ENCODE measurements at places on chromosomes 1 and 21.

DNA sequence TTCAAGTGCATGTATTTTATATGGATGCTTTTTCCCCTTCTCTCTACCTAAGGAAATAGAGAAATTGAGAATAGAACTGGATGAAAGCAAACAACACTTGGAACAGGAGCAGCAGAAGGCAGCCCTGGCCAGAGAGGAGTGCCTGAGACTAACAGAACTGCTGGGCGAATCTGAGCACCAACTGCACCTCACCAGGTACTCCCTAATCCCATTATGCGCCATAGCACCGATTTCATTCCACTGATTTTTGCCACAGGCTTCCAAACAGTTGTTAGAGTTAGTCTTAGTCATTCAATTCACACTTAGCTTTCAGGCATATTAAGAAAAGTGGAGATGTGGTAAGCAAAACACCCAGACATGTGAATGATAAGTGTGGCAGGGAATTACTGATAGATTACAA lies 122.8 kb downstream of the SDCCAG8 start:
- no peak for DNase-seq
- no peak overlapping the region for H3K27ac ChIP-seq
- no peaks in the 10 kb centered on the region for H3K27me3 ChIP-seq
- H3K4me3 ChIP-seq: no peak overlapping the region
- H3K4me1 ChIP-seq: peaks cover 4% of the 10 kb centered on the region

DNA sequence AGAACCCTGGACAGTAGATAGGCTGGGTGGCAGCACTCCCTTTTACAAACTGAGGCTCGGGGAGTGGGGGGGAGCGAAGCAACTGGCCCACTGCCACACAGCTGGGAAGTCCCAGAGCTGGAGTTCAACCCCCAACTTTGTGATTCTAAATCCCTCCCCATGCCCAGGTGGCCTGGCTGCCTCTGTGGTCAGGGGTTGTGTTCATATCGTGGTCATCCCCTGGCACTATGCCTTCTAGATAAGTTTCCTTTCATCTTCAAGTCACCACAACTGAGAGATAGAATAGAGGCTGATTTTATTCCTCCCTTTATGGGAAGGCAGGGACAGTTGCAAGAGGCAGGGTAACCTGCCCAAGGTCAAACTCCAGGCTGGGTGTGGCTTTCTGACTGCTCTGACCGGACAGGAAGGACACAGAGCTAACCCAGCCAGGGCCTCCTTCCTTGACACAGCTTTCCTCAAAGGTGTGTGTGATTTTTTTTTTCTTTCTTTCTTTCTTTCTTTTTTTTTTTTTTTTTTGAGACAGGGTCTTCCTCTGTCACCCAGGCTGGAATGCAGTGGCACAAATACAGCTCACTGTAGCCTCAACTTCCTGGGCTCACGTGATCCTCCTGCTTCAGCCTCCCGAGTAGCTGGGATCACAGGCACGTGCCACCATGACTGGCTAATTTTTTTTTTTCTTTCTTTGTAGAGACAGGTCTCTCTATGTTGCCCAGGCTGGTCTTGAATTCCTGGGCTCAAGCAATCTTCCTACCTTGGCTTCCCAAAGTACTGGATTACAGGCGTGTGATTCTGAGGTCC lies 18.4 kb upstream of the TNFRSF1B start:
- H3K4me3 ChIP-seq: no peak overlapping the region
- H3K27me3 ChIP-seq: no peaks in the 10 kb centered on the region
- peaks cover 6% of the 10 kb centered on the region for H3K4me1 ChIP-seq
- H3K36me3 ChIP-seq: no peaks in the 10 kb centered on the region
- DNase-seq: no peak
- H3K27ac ChIP-seq: peak overlapping the region; percentile 58

DNA sequence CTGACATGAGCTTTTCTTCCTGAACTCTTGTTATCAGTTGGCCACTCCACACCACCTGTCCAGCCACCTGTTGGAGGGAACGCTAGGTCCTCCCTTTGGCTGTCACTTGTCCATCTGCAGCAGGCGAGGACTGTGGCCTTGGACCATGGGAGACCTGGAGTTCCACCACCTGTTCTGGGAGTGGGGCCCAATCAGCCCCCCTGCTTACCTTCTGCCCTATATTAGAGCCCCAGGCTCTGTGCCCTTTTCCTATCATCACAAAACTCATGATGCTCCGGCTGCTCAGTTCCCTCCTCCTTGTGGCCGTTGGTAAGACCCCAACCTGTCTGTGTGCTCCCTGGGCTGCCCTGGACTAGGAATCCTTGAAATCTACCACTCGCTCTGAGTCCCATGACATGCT lies at the start of gene CELA3A:
Gene CELA3A, plus strand, starts transcription at position 249 of the 400 bp plus-strand sequence. Its CDS starts 18 bp downstream, at position 267.
- H3K4me3 ChIP-seq: no peak within 1 kb of the TSS
- no peak for DNase-seq
- H3K27me3 ChIP-seq: no peaks in the 10 kb centered on the region
- H3K4me1 ChIP-seq: no peaks in the 10 kb centered on the region
- H3K36me3 ChIP-seq: no peaks in the 10 kb centered on the region

DNA sequence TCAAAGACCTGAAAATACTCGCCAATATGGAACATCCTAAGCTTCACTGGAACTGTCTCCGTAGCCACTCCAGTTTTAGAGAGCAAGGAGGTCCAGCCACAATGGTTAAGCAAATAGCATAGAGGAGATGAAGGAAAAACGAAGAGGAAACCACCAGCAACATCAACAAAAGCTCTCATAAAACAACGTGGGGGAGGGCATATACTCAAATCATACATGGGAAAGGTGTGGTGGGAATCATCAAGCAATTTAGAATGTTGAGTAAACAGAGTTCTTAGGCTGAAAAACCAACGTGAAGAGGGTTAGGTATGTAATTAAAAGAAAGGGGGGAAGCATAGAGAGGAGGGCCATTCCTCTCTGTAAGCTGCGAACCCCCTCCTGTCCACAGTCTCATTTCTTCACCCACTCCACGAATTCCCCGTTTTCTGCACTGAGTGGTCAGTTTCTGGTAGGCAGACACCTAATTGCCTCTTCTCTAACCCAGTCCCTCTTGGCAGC lies 1.0 kb downstream of the TMEM59 start:
- H3K4me1 ChIP-seq: peaks cover 53% of the 10 kb centered on the region
- no peaks in the 10 kb centered on the region for H3K36me3 ChIP-seq
- peak overlapping the region; percentile 74 for H3K4me3 ChIP-seq
- H3K27ac ChIP-seq: peak overlapping the region; percentile 91
- H3K27me3 ChIP-seq: no peaks in the 10 kb centered on the region

DNA sequence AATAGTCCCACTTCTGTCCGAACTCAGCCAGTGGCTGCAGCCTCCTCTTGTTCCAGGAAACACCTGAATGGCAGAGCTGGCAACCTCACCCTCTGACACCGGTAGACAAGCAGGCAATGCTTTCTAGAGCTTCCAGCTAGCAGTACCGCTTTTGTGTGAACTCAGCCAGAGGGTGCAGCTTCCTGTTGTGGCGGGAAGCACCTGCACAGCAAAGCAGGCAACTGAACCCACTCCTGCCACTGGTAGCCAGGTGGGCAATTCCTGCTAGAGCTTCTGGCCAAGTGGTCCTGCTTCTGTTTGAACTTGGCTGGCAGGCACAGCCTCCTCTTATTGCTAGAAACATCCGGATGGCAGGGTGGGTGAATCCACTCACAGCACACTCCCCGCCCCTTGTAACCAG lies 40.1 kb upstream of the TMPRSS15 start:
- no peaks in the 10 kb centered on the region for H3K4me1 ChIP-seq
- no peaks in the 10 kb centered on the region for H3K36me3 ChIP-seq
- H3K27ac ChIP-seq: no peak overlapping the region
- no peak for DNase-seq

GRCh38 chr1:61017651-61018050 lies 64.7 kb upstream of the NFIA start:
- H3K4me1 ChIP-seq: peaks cover 10% of the 10 kb centered on the region
- H3K4me3 ChIP-seq: no peak overlapping the region
- DNase-seq: no peak
- H3K27me3 ChIP-seq: no peaks in the 10 kb centered on the region

- no peaks in the 10 kb centered on the region for H3K27me3 ChIP-seq
- DNase-seq: no peak
- H3K4me1 ChIP-seq: peaks cover 15% of the 10 kb centered on the region
- no peak overlapping the region for H3K27ac ChIP-seq
- no peak overlapping the region for H3K4me3 ChIP-seq
- no peaks in the 10 kb centered on the region for H3K36me3 ChIP-seq
These were observed 31.8 kb upstream of the CDC14A start for GRCh38 chr1:100320311-100321099.

- peak; percentile 80 for DNase-seq
- H3K4me1 ChIP-seq: peaks cover 15% of the 10 kb centered on the region
- peaks cover 34% of the 10 kb centered on the region for H3K27me3 ChIP-seq
- peak overlapping the region; percentile 66 for H3K4me3 ChIP-seq
- no peaks in the 10 kb centered on the region for H3K36me3 ChIP-seq
These were observed 8.0 kb upstream of the TNFRSF14 start for GRCh38 chr1:2548068-2548589.

- no peaks in the 10 kb centered on the region for H3K36me3 ChIP-seq
- no peak for DNase-seq
- peaks cover 5% of the 10 kb centered on the region for H3K4me1 ChIP-seq
- H3K4me3 ChIP-seq: peak overlapping the region; percentile 68
- H3K27ac ChIP-seq: no peak overlapping the region
These were observed 738 bp upstream of the KCNA2 start for GRCh38 chr1:110606657-110607535.

DNA sequence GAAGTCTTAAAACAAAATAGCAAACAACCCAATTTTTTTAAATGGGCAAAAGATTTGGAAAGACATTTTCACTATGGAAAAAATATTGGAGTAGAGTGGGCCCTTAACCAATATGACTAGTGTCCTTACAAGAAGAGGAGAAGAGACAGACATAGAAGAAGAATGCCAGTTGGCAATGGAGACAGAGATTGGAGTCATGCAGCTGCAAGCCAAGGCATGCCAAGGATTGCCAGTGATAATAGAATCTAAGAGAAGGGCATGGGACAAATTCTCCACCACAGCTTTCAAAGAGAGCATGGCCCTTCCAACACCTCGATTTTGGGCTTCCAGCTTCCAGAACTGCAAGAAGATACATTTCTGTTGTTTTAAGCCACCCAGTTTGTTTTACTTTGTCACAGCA lies 92.7 kb downstream of the RGS2 start:
- no peaks in the 10 kb centered on the region for H3K4me1 ChIP-seq
- no peak overlapping the region for H3K4me3 ChIP-seq
- H3K36me3 ChIP-seq: no peaks in the 10 kb centered on the region
- H3K27ac ChIP-seq: no peak overlapping the region

DNA sequence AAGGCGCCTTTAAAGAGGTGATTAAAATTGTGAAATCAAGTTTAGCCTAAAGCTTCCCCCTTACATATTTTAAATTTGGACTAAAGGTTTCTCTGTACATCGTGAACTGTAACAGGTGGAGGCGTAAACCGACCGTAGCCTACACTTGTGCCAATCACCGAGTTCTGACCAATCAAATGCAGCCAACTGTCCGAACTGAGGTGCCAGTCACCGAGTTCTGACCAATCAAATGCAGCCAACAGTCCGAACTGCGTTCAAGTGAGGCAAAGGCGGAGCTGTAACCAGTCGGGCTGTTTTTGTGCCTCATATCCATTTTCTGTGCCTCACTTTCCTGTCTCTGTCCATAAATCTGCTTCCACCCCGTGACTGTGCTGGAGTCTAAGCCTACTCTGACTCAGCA lies 7.4 kb downstream of the TFF1 start:
- H3K4me3 ChIP-seq: no peak overlapping the region
- no peaks in the 10 kb centered on the region for H3K36me3 ChIP-seq
- no peak overlapping the region for H3K27ac ChIP-seq
- H3K27me3 ChIP-seq: peaks cover 16% of the 10 kb centered on the region
- H3K4me1 ChIP-seq: no peaks in the 10 kb centered on the region
- no peak for DNase-seq

DNA sequence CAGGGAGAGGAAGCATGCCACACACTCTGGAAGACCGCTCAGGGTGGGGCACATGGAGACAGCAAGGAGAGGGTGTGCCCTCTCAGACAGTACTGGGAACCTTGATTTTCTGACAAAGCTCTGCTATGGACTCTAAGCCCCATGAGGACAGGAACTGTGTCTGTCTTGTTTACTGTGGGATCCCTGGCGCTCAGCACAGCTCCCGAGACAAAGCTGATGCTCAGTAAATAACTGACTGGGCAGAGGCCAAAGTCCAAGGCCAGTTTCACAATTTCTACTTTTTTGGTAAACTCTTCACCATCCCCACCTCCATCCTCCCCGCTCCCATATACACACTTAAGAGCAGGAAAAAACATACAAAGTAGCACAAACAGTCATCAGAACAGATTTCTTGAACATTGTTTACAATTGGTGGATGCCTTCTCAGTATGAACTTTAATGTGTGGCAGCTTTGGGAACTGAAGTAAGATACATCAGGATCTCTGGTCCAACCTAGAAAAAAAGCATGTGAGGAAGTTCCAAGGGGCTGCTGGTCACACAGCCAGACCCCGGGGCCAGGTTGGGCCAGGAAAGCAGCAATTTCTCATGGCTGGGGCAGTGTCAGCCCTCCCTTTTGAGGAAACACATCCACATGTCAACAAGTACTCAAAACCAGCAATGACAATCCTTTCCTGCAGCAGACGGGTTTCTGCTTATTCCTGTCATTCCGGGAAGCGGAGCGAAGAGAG lies 5.6 kb upstream of the AHCYL1 start:
- H3K4me1 ChIP-seq: peaks cover 28% of the 10 kb centered on the region
- DNase-seq: no peak
- no peaks in the 10 kb centered on the region for H3K27me3 ChIP-seq
- no peaks in the 10 kb centered on the region for H3K36me3 ChIP-seq
- no peak overlapping the region for H3K4me3 ChIP-seq

DNA sequence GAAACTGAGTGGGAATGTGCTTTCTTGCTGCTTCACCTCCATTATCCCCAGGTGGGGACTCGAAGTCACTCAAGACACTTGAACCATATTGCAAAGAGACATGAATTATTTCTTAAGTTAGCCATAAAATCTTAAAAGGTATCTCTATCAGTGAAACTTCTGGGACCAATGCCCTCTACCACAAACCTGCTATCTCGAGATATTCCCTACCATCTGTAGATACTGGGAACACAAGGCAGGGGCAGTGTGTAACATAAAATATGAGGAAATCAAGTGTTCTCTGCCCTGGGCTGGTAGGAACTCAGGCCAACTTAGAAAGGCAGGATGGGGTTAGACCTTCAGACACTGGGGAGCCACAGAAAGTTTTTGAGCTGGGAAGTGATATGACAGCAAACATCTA lies 1.3 kb upstream of the CD58 start:
- H3K27me3 ChIP-seq: no peaks in the 10 kb centered on the region
- no peaks in the 10 kb centered on the region for H3K36me3 ChIP-seq
- no peak overlapping the region for H3K4me3 ChIP-seq

DNA sequence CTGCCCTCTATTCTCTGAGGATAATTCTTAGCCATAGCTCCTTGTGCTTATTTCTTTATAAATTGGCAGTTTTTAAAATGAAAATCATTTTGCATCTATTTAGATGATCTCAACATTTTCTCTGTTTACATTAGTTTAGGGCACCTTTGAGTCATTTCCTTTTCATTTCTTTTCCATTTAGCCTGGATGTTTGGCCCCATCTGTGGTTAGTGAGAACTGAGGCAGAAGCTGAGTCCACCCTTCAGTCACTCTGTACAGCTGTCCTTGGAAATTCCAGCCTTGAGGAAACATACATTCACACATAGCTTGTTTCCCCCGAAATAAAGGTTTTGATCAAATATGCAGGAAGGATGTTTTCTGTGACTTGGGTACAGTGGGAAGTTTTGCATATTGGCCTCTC lies 123.7 kb downstream of the NTNG1 start:
- H3K4me3 ChIP-seq: no peak overlapping the region
- no peaks in the 10 kb centered on the region for H3K36me3 ChIP-seq
- H3K27ac ChIP-seq: no peak overlapping the region
- H3K4me1 ChIP-seq: no peaks in the 10 kb centered on the region
- DNase-seq: no peak
- no peaks in the 10 kb centered on the region for H3K27me3 ChIP-seq
